ENCODE measurements at places on chromosomes 16 and 17. TPM values are rescaled to one million over a fixed set of nuclear protein-coding genes. Genes with fewer than 3 reads are reported as not detected.

GRCh38 chr17:67442787-67443624 is 65.9 kb downstream of the PITPNC1 start:
- DNase-seq, result no peak

DNA sequence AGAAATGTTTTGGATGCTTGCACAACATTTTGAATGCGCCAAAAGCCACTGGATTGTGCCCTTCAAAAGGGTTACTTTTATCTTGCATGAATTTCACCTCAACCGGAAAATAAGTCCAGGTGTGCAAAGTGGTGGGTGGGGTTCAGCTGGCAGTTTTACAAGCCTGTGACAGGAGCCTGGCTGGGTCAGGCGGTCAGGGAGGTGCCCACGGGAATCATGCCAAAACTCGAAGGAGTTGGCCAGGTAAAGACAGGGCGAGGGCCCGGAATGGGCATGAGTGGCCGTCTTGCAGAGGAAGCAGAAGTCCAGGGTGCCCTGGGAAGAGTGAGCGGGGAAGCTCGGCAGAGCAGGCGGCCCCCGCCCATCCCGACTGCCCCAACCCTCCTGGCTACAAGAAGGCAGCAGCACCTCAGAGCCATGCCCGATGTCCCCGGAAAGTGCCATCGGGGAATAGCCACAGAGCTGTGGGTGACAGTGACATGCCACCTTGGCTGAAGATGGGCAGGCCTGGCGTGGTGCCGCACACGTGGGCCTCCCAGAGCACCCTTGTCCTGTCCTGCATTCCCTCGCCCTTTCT is 19.1 kb upstream of the CACNG1 start:
- no peak for DNase-seq

DNA sequence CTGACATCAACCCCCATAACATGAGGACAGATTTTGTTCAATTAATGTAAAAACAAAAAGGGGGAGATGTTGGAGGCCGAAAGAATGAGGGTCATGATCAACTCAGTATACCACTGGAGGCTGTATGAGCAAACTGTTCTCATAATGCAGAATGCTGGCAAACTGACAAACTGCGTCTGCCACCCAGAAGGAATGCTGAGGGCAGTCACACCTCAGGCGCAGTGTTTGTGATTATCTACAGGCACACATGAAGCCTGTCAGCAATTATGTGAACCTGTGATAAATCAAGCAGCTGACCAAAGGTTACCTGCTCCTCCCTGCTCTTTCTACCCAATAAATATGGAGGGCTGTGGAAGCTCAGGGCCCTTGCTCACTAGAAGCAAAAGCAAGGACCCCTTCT is 27.3 kb downstream of the CD300LG start:
- DNase-seq, result no peak

The KRT13 gene
- total RNA-seq, result not detected

The CETP gene
- not detected for total RNA-seq

The ITPRIPL2 gene
- total RNA-seq, result 15.8 TPM

- no peak for DNase-seq
These were observed 144.8 kb downstream of the CDH8 start for GRCh38 chr16:61891460-61891859.

The SPATA32 gene
- total RNA-seq, result not detected

GRCh38 chr16:12057266-12057665 is 80.7 kb downstream of the SNX29 start:
- no peak for DNase-seq

- DNase-seq, result no peak
These were observed 5.3 kb upstream of the PHOSPHO1 start for GRCh38 chr17:49235896-49236295.

DNA sequence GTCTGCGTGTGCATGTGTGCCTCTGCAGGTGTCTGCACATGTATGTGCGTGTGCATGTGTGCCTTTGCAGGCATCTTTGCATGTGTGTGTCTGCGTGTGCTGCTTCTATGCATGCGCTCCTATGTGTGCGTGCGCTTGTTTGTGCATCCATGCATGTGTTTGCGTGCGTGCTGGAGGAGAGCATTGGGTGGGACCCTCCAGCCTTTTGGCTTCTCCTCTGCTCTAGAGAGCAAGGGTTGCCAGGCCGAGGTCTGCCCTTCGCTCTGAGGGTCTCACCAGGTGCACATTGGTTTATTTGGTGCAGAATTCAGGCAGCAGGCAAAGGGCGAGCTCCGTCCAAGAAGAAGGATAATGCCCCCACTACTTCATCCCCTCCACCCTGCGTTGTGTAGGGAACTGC is 1.1 kb upstream of the RAB40B start:
- no peak for DNase-seq

DNA sequence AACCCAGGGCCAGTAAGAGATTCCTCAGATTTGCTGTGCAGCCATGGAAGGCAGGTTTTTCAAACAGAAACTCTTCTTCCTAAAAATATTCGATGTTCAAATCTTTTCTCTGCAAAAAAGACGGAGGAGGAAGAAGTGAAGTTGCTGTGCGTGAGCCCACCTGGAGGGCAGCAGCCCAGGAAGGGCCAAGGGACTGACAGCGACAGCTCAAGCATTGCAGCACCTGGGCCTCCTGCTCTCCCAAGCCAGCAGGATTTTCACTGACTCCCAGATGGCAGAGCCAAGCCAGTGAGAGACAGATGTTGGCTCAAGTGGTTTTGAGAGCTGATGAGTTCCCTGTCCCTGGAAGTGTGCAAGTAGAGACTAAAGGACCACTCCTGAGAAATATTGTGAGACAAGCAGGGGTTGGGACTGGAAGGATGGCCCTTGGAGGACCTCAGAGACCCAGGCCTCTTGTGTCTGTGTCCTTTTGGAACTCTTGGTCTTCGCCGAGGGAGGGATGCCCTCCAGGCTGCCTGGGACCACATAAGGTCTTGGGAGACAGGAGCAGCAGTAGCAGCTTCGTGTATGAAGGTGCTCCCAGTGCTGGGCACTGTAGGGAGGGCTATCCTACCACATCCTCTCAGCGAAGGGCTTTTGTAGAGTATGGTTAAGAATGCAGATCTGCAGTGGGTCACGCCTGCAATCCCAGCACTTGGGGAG is 29.3 kb upstream of the TNFRSF13B start:
- no peak for DNase-seq

DNA sequence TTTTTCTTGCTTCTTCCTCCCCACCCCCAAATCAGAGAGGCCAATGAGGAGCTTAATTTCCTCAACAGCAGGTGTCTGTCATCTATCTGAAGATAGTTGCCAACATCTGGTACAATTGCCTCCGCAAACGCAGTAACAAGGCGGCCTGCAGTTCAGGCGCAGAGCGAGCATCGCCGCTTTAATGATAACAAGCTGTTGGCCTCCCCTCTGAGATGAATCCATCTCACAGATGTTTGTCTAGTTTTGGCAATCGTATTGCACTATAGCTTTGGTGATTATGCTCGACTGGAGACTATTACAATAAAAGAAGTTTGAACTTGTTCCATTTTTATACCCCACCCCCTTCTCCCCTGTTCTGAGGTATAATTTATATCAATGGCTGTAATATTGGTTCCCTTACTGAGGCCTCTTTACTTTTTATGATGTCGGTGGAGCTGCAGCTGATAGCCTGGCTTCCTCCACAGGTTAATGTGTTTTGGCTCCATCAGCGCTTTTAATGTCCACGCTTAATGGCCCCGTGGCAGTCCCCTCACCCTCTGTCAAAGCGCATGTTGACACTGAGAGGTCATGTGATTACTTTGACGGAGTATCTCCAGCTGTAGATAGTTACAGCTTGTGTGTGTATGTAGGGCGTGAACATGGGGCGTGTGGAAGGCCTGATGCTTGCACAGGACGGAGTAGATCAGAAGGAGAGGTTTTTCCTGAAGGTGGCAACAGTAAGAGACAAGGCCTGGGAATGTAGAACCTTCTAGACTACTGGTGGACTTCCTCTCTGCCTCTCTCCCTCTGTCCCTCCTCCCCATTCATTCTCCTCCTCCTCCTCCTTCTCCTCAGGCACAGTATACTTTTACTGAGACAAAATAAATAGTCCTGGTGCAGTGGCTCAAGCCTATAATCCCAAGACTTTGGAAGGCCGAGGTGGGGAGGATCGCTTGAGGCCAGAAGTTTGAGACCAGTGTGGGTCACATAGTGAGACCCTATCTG is 164.7 kb downstream of the MSI2 start:
- no peak for DNase-seq

GRCh38 chr17:62085511-62086408 is 20.7 kb upstream of the MED13 start:
- DNase-seq, result no peak

- no peak for DNase-seq
These were observed 5.6 kb downstream of the SF3B3 start for GRCh38 chr16:70529051-70529777.

GRCh38 chr16:17457997-17458396 is 12.8 kb downstream of the XYLT1 start:
- DNase-seq, result no peak

DNA sequence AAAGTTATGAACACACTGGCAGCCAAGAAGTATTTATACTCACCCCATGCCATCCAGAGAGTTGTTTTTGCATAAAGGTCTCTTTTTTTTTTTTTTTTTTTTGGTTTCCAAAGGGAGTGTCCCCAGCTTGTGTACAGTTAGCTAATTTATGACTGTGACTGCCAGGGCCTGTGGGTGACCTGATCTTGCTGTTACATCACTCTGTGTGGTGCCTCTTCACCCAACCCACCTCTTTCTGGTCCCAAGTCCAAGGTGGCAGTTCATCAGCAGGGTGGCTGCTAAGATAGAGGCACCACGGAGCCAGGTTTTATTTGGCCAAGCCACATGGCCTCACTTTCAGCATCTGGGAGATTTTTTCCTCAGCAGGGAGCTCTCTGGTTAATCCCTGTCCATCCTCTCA is at the start of gene NOS2:
NOS2 (minus strand) TSS at position 8 of the 400 bp plus-strand sequence. CDS start 1,720 bp downstream, outside the sequence.
- DNase-seq, result no peak

- no peak for DNase-seq
These were observed 27.4 kb downstream of the STH start for GRCh38 chr17:46026166-46027047.

- DNase-seq, result no peak
These were observed 139.5 kb downstream of the CMIP start for GRCh38 chr16:81583893-81584631.

DNA sequence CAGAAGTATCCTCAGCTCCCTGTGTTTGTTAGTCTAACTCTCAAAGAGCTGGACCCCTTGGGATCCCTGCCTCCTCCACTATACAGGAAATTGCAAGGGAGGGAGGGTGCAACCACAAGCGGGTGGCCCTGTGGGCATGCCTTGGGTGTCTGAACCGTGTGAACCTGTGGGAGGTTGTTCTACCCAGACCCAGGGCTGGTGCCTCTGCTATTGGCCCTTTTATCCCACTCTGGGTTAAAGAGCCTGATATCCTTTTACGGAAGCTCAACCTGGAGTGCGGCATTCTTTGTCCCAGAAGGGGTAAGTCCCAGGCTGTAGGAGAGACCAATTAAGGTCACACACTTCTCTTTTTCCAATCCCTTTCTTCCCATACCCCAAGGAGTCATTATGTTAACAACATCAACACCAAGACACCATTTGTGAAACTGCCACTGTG is 53.4 kb downstream of the ARSG start:
- DNase-seq, result peak; percentile 33

The SLC5A2 gene
- total RNA-seq, result not detected

DNA sequence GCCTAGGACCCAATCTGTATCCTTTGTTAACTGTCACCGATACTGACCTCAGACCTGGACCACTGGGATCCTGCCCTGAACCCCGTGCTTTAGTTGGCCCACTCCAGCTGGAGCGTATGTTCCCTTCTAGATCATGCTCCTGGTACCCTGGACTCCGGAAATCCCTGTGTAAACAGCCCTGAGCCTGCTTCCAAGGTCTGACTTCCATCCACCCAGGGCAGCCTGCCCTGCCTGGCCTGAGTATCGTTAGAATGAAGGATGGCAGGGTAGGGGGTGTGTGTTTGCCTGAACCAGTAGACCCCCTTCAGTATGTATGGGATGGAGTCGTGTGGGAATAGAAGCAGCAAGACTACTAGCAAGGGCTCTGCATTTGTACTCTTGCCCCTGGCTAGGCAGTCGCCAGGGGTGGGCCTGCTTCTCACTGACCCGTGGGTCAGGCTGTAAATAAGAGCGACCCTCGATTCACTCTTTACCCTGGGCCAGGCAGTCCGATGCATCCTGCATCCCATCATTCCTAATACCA is 691 bp upstream of the TMEM98 start:
- DNase-seq, result no peak

The XYLT2 gene
- 32.6 TPM for total RNA-seq

- no peak for DNase-seq
These were observed 27.2 kb downstream of the MAP2K4 start for GRCh38 chr17:12047681-12048376.

The PLLP gene
- total RNA-seq, result not detected

- no peak for DNase-seq
These were observed 19.1 kb downstream of the CUEDC1 start for GRCh38 chr17:57935833-57936807.

The SPATA22 gene
- not detected for total RNA-seq
